ENCODE measurements at places on chromosomes 7 and 10. TPM values are rescaled to one million over a fixed set of nuclear protein-coding genes. Genes with fewer than 3 reads are reported as not detected.

Gene RASSF4
- total RNA-seq = 13.9 TPM

GRCh38 chr7:130273081-130273932, 6.6 kb downstream of the CPA2 start:
- no peak for DNase-seq

Gene ENKUR
- total RNA-seq = 0.13 TPM

DNA sequence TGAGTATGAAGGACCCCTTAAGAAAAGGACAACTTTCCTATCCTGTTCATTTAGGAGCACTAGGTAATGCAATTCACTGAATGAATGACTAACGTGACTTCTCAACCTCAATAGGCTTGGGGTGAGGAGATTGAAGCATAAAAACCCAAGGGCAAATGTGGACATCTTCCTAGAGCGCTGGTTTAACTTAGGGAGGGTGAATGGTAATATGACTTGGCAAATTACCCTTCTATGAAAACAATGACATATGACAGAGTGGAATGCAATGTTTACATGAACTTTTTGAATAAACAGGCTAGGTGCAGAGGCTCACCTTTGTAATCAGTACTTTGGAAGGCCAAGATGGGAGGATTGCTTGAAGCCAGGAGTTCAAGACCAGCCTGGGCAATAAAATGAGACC, 83.9 kb upstream of the ANK3 start:
- peak; percentile 87 for DNase-seq

Gene SPDYE9
- not detected for total RNA-seq

Gene UCMA
- not detected for total RNA-seq

DNA sequence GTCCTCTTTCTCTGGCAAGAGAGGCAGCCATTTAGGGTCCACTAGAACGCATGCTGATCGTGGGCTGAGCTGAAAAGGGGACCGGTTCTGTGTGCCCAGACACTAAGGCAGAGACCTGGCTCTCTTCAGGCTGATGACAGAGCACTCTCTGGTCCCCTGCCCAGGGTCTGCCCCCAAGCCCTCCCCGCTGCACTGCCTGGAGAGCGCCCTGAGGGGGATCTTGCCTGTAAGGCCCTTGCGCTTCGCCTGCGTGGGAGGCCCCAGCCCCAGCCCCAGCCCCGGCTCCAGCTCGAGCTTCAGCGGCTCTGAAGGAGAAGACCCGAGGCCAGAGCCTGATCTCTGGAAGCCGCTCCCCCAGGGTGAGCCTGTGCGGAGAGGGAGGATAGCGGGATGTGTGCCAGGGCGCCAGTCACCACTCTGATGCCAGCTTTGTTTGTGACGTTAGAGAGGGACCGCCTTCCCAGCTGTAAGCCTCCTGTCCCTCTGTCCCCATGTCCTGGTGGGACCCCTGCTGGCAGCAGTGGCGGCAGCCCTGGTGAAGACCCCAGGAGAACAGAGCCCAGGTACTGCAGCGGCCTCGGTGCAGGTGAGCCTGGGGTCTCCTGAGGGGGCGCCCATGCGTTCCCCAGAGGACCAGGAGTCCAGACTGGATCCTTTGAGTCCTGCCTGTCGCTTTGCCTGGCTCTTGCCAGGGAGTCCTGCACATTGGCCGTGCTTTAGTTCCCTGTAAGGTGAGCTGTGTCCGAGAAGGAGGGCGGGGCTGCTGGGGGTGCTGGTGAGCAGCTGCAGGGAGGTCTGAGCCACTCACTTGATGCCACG, 43.2 kb downstream of the ZNF467 start:
- DNase-seq = no peak

- DNase-seq = no peak
Measured at GRCh38 chr10:12214763-12215218, 18.8 kb downstream of the CDC123 start.

Gene HHEX
- total RNA-seq = 10.1 TPM

All from Panc1 (cell line).